NCI-H2029 treated with DMSO at 0.1 percent for 48 hours (cell line): ENCODE measurements at places on chromosomes 16 and 17.

DNA sequence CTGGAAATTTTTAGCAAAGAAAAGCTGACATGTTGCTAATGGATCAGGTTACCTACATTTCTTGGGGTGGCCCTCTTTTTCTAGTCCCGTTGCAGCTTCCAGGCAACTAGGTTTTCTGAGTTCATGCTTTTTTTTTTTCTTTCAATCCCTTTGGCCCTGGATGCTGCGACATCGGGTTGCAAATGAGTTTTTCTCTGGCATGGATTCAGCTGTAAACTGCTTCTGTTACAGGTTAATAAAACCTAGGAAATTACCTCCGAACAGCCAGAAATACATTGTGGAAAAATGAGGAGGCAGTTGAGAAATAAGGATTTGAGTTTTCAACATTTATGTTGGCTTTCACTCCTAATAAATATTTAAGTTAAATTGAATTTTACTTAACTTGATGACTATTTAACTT, 149.8 kb upstream of the MAF start:
- DNase-seq, result no peak

- no peak for DNase-seq
Observed at GRCh38 chr17:71398800-71399219, 722.0 kb upstream of the SOX9 start.

DNA sequence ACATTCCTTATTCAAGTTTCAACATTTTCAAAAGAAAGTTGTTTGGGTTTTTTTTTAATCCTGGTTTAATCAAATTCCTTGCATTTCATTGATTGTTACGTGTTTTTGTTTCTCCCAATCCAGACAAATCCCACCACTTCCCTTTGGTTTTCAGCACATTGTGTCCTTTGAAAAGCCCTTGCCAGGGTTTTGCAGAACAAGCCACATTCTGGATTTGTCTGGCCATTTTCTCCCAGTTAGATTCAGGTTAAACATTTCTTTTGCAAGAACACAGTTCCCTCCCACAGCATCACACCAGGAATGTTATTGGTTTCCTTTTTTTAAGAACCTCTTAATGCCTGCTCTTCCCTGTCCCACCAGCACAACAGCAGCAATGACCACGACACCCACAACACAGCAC, 278.0 kb upstream of the SALL1 start:
- no peak for DNase-seq

- DNase-seq, result no peak
Observed at GRCh38 chr17:61720016-61720795, 129.2 kb upstream of the NACA2 start.

DNA sequence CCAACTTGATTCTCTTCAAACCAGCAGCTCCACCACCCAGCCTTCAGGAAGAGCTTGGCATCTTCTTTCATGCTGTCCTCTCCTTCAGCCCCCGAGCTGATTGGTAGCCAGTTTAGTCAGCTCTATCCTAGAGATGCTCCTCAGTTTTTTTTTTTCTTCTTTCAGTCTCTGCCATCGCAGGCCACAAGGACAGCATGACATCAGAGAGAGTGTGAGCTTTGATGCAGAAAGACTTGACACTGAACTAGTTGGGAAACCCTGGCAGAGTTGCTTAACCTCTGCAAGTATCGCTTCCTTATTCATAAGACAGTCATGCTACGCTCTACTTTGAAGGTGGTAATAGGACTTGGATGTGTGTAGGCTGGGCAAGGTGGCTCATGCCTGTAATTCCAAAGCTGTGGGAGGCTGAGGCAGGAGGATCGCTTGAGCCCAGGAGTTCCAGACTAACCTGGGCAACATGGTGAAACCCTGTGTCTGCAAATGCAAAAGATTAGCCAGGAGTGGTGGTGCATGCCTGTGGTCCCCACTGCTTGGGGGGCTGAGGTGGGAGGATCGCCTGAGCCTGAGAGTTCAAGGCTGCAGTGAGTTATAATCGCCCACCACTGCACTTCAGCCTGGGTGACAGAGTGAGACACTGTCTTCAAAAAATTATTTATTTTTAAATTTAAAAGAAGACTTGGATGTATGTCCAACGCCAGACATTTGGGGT, 2.6 kb downstream of the CD300LB start:
- DNase-seq, result no peak

GRCh38 chr17:79057737-79058385, 16.8 kb upstream of the ENGASE start:
- DNase-seq, result no peak

DNA sequence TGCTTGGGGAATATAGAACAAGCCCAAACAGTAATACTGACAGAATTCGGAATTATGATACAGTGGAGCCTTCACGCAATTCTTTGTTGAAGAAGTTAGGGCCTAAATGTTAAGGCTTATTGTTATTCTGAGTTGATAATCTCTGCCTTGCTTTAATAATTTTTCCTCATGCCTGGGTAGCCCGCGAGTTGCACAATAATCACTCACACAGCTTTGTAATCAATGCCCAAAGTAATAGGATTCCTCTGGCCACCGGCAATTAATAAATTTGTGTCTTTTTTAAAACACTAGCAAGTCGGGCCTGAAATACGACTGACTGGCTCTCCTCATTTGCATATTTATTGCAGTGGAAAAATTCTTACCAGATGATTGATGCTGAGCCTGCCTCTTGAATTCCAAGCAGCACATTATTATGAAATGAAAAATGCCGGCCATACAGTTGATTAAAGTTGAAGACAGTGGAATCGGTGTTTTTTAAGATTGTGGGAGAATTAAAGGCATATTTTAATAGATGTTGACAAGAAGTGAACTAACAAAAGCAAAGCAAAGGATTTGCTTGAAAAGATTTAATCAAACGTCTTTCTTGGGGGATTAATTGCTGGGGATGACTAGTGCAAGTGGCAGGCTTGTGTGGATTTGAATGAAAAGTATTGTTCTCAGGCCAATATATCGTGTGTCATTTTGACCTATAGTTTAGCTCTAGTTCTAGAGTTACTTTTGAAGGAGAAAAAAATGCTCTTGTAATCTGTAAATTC, 30.2 kb downstream of the AATF start:
- no peak for DNase-seq

DNA sequence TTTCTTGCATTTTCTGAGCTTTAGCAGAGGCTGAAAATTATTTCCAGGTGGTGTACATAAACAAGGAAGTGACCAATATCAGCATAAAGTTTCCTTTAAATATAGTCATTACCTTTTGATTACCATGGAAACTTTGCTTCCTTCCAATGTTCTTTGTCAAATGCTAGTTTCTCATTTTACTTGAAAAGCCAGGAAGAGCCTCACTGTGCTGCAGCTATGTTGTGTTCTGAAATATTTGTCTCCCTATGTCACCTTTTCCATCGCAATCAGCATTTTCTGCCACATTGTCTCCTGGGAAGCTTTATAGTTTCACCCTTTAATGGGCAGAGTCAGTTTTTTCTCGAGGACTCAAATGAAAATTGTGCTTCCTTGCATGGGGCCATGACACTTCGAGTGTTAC, 496.0 kb downstream of the CDH8 start:
- no peak for DNase-seq

- DNase-seq, result no peak
Observed at GRCh38 chr16:4347765-4348509, 3.2 kb downstream of the PAM16 start.

GRCh38 chr16:4209666-4210065, 32.2 kb downstream of the SRL start:
- no peak for DNase-seq

DNA sequence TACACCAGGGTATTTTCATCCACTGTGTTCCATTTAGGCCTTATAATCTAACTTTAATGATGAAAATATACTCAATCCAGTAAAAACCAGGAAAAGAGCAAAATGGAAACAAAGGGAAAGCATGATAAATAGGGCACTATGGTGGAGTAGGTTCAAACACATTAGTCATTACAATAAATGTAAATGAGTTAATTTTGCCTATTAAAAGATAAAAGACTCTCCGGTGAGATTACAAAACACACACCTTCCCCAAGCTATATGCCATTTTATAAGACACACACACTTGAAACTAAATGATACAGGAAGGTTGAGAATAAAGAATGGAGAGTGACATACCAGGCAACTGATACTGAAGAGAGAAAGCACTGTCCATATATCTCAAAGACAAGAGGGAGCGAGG, 10.0 kb downstream of the PPL start:
- DNase-seq, result no peak

DNA sequence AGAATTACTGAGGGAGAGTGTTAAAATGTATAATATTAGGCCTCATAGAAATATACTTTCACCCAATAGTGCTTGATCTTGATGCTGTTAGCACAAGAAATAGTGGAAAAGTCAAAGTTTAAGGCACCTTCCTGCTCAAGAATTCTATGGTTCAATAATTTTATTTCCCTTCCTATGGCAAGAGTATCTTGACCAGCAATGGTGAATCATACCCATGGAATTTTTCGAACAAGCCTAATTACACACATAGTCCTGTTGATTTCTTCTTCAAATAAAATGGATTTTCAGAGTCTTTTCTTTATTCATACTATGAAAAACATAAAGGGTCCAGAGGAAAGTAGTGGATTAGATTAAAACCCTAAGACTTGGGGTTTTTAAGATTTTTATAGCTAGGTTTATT, 810.6 kb downstream of the CDH11 start:
- no peak for DNase-seq

GRCh38 chr16:74893541-74893940, 91.4 kb downstream of the WDR59 start:
- no peak for DNase-seq

- no peak for DNase-seq
Observed at GRCh38 chr17:60060474-60060873, 18.2 kb downstream of the HEATR6 start.

- no peak for DNase-seq
Observed at GRCh38 chr16:3182608-3183444, 5.2 kb upstream of the OR1F1 start.

- DNase-seq, result no peak
Observed at GRCh38 chr17:76382351-76382802, 2.0 kb upstream of the SPHK1 start.

GRCh38 chr17:59361386-59361785, 29.9 kb downstream of the YPEL2 start:
- DNase-seq, result no peak

GRCh38 chr16:17299790-17300189, 171.0 kb downstream of the XYLT1 start:
- no peak for DNase-seq

DNA sequence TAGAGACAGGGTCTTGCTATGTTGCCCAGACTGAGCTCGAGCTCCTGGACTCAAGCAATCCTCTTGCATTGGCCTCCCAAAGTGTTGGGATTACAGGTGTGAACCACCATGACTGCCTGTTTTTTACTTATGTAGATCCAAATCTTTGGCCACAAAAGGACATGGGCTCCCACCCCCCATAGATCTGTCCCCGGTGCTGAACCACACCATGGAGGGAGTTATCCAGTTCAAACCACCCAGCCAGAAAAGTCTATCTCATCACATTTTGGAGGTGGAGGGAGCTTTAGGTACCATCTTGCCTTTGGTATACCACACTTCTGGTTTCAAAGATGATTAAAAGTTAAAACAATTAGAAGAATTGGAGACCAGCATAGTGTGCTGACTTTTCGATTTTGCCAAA, 26.2 kb downstream of the SHISA9 start:
- no peak for DNase-seq

DNA sequence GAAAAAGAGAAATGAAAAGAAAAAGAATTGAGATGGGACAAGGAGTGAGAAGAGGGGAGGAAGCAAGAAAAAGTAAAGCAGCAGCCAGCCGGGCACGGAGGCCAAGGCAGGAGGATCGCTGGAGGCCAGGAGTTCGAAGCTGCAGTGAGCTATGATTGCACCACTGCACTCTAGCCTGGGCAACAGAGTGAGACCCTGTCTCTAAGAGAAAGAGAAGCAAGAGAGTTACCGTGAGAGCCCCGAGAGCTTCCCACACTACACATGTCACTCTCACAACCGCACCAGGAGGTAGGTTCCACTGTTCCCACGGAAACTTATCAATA, 18.8 kb upstream of the LITAF start:
- no peak for DNase-seq

- DNase-seq, result no peak
Observed at GRCh38 chr17:10025224-10025623, 120.2 kb upstream of the RCVRN start.

- no peak for DNase-seq
Observed at GRCh38 chr17:19987897-19988296, 10.3 kb upstream of the AKAP10 start.

DNA sequence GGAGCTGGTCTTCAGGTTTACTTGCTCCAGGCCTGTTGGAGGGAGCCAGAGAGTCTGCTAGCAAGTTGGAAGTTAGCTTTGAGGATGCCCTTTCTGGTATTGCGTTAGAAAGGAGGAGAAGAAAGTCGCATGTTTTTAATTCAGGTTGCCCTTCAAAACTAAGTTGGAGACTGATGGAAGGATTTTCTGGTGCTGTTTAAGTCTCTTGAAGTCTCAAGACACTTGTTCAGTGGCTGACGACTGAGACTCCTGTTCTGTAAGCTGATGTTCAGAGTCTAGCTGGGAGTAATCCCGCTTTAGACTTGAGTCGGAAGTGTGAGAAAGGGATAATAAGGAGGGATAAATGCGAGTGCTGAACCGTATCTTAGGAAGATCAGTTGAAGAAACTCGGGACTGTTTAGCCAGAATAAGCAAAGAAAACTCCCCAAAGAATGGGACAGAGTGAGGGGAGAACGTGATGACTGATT, 740 bp downstream of the AATF start:
- DNase-seq, result no peak

DNA sequence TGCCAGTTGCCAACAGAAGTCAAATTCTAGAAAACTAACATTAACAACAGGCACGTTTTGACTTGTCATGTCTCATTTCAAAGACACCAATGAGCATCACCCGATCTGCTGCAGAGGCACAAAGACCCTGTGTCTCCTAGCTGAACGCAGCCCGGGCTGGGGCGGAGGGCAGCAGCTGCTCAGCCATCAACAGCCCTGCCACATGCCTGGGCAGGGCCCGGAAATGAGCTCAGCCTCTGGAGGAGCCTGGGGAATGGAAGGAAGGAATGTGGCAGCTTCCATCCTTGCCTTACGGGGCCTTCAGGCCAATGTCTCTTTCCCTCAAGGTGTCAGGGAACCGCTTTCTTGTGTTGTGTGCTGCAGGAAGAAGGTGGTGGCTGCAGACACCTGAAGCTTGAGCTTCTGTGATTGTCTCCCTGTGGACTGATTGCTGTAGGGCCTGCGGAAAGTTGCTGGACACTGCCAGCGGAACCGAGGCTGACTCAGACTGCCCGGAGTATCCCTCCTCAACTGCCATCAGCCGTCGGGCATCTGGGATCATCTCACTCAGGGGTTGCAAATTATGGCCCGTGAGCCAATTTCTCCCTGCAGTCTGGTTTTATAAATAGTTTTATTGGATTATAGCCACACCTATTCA, 7.3 kb downstream of the CDH13 start:
- DNase-seq, result no peak

- DNase-seq, result no peak
Observed at GRCh38 chr16:69847643-69848042, 85.5 kb downstream of the WWP2 start.
